ENCODE measurements at places on chromosomes 4 and X.

GRCh38 chr4:152735396-152735859, 44.1 kb downstream of the TIGD4 start:
- no peak for DNase-seq

GRCh38 chr4:159018062-159018629, 84.7 kb upstream of the RAPGEF2 start:
- DNase-seq = no peak

DNA sequence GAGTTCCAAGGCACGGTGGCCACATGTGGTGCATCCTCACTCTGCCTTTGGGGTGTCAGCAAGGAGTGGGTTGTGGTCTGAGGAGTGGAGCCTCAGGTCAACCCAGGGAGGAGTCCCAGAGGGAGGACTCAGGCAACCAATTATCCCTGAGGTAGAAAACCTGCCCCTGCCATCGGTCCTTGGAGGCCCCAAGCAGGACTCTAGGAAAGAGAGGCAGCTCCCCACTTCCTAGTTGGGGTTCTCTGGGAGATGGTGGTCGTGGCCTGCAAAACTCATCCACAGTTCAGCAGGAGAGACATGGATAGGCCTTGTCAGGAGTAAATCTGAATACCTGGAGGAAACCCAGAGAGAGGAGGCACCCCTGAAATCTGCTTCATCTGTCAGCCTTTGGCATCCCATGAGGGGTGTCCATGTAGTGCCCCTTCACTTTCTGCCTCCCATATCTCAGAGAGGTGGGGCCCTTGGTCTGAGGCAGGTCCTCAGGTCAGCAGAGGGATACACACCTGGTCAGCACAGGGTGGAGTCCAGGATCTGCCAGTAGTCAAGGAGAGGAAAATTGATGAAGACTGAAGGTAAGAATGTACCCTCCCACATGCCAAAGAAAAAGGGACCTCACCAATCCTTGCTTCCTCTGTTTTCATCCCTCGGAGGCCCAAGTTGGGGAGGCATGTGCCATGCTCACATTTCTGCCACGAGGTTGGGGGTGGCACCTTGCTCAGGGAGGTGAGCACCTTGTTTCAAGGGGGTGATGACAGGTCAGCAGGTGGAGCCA, 1.6 kb downstream of the MAGEA11 start:
- DNase-seq = no peak

- DNase-seq = no peak
These were observed 207.5 kb upstream of the FTHL17 start for GRCh38 chrX:31279359-31279758.

GRCh38 chr4:87068583-87069021, 133.8 kb downstream of the AFF1 start:
- DNase-seq = no peak

DNA sequence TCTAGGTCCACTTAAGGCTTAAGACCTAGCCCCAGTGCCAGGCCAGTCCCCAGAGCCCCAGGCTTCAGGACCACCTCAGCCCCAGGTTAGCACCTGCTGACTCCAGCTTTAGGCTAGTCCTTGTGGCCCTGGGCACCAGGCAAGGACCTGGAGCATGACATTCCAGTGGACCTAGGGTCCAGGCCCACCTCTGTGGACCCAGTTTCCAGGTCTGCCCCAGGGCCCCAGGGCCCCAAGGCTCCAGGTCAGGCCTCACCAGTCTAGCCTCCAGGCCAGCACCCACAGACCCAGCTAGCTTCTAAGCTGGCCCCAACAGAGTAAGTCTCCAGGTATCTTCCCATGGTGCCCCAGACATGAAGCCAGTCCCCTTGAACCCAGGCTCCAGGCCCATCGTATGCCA, 97.5 kb downstream of the QRFPR start:
- DNase-seq = no peak

- no peak for DNase-seq
These were observed 1448.9 kb upstream of the TENM3 start for GRCh38 chr4:180794333-180794732.

- no peak for DNase-seq
These were observed at the start of gene EFHC2 for GRCh38 chrX:44343412-44344141. TSS of gene EFHC2 (minus strand) at chrX:44343672. CDS start at chrX:44343588, 84 bp downstream.

GRCh38 chr4:145521282-145521681, 39.6 kb downstream of the SMAD1 start:
- DNase-seq = no peak

DNA sequence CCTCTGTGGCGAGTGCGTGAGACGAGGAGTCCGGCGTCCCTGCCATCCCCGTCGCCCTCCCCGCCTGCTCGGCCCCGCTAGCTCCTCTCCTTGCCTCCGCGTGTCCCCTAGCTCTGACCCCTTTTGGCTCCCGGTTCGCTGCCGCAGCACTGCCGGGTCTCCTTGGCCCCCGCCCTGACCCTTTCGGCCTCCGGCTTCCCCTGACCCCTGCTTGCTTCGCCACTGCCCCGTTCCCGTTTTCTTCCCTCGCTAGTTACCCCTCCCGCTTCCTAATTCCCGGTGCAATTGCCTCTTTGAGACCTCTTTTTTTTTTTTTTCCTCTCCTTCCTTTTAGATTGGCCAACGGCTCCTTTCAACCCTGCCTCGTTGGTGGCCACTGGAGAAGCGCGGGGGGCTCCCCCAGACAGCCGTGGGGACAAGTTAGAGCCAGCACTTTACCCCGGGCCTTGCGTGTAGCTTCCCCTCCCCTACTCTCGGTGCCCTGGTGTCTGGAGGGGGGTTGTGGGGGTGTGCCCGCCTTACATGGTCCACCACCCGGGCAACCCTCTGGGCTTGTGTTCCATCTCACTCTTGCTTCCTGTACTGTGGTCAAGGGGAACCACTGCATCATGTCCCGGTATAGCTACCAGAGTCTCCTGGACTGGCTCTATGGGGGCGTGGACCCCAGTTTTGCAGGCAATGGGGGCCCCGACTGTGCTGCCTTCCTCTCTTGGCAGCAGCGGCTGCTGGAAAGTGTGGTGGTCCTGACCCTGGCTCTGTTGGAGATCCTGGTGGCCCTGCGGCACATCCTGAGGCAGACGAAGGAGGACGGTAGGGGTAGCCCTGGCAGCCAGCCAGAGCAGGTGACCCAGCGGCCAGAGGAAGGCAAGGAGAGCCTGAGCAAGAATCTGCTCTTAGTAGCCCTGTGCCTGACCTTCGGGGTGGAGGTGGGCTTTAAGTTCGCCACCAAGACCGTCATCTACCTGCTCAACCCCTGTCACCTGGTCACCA, 548 bp downstream of the TMEM164 start:
- no peak for DNase-seq

GRCh38 chrX:21645431-21645830, 12.7 kb downstream of the KLHL34 start:
- DNase-seq = no peak

DNA sequence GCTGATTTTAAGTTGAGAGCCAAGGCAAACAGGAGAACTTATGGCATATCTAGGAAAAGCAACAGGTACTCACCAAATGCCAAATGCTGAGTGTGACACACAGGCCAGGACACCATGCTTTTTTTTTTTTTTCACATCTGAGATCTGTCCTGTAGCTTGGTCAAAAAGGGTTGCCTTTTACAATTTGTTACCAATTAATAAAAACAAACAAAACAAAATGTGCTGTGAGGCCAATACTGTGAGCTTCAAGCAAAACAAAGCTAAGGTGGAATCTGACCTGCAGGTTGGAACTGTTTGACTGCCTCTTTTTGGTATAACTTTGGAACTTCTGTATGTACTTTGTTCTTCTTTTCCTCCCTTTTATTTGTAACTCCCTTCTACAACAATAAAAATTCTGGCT, 548.5 kb upstream of the IGFBP7 start:
- no peak for DNase-seq

DNA sequence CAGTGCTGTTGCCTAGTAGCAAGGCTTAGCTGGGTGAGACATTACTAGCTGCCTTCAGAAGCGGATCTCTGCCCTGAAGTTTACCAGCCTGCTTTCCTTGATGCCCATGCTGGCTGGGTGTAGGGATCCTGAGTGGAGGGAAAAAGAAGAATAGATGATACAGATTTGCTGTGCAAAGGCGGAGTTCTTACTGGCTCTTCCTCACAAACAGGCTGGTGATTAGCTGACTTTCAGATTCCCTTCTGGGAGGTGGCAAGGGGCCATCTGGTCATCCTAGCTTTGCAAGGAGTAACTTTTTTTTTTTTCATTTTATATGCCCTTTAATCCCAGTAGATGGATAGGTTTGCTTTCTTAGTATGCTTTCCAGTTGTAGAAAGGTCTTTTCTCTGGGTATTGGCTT, 44.8 kb downstream of the SMARCA5 start:
- DNase-seq = no peak

- no peak for DNase-seq
These were observed 57.8 kb downstream of the PPP2R2C start for GRCh38 chr4:6414578-6414977.

DNA sequence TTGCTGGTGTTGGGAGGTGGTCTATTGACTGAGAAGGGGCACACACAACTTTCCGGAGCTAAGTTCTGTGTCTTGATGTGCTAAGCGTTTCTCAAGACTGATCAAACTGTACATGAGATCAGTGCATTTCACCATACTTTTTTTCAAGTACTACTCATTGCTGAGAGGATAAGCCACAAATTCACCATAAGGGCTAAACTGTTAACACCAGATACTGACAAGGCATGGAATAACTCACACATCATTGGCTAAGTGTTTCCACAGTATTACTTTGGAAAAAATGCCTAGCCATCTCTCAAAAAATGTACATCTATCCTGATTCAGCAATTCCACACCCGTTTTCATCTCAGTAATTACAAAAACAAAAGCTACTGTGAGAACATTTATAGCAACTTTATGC, 13.0 kb downstream of the RBMX start:
- no peak for DNase-seq

DNA sequence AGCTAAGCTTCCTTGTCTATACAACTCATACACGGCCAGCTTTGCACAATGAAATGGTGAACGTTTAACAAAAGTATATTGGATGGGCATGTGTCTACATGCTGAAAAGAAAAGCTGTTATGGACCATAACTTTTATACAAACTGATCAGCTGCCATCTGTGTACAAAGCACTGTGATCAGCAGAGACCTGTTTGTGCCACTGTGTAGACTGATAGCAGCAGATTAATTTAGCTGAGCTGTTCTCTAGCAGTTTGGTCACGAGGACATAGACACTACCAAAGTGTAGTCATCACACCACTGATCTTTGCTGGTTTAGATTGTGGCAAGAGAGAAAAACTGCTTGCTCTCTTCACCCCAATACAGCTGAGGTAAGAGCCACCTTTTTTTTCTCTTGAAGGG, 124.5 kb downstream of the RAPGEF2 start:
- no peak for DNase-seq

- no peak for DNase-seq
These were observed 369.3 kb downstream of the FBXW7 start for GRCh38 chr4:152166567-152166966.

GRCh38 chr4:151198748-151199147, 78.2 kb upstream of the PRSS48 start:
- DNase-seq = no peak

- no peak for DNase-seq
These were observed 14.7 kb upstream of the EPGN start for GRCh38 chr4:74293558-74293957.

DNA sequence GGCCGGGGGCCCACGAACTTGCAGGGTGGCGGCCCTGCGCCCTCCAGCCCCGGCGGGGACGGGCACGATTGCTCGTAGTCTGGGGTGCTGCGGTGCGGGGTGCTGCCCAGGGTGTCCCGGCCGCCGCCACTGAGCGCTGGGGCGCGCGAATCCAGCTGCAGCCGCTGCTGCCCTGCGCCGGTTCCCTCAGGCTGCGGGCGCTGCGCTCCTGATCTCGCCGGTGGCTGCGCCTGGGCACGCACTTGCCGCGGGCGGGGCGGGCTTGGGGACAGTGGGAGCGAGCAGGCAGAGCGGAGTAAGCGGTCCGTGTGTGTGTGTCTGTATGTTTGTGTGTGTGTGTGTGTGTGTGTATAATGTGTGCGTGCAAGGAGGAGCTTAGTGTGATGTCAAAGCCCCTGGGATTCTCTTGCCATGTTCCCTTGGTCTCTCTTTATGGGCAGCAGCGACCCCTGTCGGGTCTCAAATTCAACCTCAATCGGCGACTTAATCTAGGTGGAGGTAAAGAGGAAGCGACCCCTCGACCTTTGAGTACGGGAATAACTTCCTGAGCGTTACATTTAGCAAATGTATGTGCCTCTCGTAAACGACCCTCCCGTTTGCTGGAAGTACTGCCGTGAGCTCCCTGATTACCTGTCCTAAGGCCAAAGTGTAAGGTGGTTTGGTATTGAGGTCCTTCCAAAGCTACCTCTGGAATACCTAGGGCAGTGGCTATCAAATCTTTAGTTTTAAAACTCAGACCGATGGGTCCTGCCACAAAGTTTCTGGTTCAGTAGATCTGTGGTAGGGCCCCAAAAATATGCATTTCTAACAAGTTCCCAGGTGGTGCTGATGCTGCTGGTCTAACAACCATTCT, at the start of gene RNF150:
RNF150 (minus strand) TSS at position 324 of the 853 bp plus-strand sequence.
- DNase-seq = no peak

DNA sequence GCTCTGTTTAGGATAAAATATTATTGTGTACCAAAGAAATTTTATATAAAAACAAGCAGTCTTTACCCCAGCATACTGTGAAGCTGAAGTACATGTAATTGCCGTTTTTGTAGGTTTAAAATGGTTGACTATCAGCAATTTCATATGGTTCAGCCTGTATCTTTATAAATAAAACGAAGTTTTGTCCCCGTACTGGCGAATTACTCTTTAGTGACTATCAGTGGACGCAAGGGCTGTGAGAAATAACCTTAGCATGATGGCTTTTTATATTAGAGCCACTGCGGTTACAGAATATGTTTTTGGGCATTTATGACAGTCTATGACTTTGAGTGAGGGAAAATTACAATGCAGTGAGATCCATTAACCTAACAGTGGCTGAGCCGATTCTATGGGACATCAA, 1.2 kb downstream of the GPM6B start:
- DNase-seq = no peak

GRCh38 chrX:101078716-101079598, at the start of gene TMEM35A:
TSS of gene TMEM35A (plus strand) at chrX:101078879. CDS start at chrX:101079003, 124 bp downstream.
- DNase-seq = peak; percentile 3

DNA sequence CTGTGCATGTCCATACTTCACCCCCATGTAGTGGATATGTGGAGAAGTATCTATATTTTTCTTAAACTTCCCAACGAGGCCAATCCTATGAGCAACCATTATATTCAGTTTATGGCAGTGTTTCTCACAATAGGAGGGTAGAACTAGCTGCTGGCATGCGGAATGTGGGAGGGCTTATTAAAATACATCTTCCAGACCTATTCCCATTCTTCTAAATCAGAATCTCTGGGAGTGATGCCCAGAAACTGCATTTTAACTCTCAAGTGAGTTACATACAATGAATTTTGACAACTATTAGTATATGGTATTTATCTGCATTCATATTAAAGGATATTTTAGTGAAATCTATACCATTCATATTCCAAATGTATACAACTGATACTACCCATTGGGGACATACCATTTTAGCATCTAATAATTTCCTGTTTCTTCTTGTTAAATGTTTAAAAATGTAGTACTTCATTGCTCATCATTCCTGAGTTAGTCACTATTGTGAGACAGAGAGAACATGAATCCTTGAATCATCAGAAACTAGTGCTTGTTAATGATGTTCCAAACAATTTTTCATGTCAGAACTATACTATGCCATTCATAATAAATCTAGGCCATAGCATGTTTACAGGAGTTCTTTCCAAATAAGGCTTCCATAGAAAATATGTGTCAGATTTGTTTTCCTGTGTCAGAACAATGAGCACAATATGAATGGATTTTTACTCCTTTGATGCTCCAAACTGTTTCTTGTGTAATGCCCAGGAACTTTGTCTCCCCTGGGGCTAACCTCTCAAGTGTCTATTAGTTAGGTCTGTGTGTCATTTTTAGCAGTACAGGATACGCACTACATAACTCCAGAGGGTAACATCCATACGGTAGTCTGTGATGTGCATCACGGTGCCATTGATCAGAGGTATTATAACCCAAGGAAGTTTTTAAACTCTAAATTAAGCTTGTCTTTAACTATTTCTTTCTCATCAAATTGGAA, 198.8 kb upstream of the BMP3 start:
- no peak for DNase-seq

Measured in cortex of kidney (tissue), 1 donor.